ENCODE measurements at places on chromosomes 13 and 19.

GRCh38 chr19:33868076-33868735 is 71.5 kb downstream of the KCTD15 start:
- DNase-seq = no peak

DNA sequence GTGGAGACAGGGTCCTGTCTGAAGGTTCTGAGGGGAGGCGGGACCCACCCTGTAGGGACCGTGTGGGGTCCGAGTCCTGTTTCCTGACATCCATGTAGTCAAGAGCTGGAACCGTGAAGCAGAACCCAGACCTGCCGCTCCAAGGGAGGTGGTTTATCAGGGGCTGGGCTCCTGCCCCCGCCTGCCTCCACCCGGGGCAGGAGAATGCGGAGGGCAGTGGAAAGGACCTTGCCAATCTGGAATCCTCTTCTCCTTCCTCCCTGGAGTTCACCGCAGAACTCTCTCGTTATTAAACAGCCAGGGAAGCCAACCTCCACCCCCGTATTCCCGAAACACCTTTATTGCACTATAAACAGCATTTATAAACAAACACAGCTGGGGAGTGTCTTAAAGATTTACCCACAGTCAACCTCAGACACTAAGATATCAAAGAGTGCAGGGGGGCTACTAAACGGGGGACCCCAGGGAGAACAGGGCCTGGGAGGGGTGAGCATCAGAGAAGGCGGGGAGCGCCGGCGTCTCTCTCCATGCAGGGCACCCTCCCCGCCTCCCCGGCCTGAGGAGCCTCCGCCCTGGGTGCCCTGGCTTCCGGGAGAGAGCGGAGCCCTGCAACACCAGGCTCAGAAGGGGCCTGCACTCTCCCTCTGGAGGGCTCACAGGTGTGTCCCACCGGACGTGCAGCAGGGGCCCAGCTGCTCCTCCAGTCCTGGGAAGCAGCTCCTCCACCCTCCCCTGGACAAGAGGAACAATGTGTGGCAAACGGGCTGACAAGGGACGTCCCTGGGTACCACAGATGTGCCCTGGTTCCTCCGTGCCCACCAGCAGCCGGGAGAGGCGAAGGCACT is 3.6 kb downstream of the C2CD4C start:
- no peak for DNase-seq

DNA sequence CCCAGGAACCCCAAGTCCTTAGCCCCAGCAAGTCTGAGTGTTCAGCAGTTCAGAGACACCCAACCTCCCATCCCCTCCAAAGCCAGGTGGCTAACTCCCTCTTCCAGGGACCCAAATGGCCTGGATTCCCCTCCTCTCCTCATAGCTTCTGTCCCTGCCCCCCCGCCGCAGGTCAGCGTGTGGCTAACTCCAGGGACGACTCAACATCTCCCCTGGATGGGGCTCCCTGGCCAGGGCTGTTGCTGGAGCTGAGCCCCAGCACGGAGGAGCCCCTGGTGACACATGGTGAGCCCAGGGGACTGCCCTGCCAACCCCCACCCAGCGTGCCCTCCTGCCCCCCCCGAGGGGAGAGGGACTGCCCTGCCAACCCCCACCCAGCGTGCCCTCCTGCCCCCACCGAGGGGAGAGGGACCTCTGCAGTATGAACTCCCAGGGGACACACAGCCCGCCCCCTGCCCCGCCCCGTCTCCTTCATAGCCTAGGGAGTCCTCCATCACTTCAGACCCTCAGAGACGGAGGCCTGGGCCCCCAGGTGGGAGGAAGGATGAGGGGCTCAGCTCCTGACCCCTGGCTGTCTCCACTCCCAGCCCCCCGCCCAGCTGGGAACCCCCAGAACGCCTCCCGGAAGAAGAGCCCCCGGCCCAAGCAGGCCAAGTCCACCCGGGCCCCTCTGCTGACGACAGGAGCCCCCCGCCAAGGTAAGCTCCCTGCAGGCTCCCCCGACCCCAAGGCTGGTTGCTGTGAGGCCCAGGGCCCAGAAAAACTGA is 1.7 kb downstream of the SSC5D start:
- DNase-seq = no peak

GRCh38 chr13:34108410-34108809 is 290.5 kb downstream of the RFC3 start:
- no peak for DNase-seq

DNA sequence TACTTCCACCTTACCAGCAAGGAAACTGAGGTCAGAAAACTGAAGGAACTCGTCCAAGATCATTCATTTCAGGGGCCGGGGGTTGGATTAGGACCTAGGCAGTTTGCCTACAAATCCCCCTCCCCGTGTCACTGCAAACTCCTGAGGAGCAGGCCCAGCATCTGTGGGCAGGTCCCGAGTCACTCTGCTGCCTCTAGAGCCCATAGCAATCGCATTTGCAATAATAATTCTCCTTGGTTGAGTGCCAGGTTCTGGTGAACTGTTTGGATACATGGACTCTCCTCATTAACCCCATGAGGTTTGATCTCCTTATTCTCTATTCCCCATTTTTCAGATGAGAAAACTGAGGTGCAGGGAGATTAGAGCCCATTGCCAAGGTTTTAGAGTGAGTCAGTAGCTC is 903 bp downstream of the PIN1 start:
- no peak for DNase-seq

DNA sequence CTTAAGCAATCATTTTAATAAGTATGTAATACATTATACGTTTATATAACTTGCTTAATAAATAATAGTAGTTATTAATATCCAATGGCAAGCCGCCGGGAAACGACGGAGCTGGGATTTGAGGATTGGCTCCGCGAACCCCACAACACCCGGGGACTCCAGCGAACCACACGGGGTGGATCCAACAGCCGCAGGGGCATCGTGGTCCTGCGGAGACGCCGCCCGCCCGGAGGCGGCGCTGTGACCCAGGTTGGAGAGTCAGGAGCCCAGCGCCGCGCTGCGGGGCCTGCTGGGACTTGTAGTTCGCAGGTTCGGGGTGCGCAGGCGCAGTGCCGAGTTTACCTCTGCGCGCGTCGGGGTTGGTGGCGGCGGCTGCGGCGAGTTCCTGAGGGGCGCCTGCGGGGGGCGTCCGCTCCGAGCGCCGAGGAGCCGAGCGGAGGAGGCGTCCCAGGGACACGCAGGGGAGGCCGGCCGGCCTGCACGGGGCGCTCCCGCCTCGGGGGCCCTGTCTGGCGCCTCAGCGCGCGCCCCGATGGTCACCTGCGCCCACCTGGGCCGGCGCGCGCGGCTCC is at the start of gene ZNF554:
TSS of gene ZNF554 (plus strand) at position 329 of the 572 bp plus-strand sequence. CDS start at position 533, 204 bp downstream.
- DNase-seq = peak; percentile 98

DNA sequence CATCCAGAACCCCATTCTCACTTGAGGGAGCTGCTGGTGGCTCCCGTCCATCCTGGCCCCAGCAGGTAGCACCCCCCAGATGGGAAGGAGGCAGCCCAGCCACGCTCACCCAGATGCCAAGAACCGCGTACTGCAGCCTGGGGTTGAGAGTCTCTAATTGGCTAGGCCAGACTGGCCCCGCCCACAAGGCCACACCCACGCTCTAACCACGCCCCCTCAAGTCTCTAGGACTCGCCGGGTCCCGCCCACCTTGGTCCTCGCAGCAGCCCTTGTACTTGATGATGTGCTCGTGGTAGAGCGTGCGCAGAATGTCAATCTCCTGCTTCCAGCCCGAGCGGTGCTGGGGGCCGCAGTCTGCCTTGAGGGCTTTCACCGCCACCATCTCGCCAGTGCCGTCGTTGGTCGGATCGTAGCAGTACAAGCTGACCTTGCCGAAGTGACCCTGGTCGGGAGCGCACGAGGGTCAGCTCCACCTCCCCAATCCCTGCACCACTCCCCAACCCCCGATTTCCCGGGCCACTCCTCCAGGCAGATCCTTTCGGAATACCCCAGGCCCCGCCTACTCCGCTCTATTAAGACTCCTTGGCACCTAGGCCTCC is 14.5 kb upstream of the ICAM3 start:
- DNase-seq = no peak

GRCh38 chr19:16340092-16340491 is 15.5 kb downstream of the KLF2 start:
- DNase-seq = no peak

DNA sequence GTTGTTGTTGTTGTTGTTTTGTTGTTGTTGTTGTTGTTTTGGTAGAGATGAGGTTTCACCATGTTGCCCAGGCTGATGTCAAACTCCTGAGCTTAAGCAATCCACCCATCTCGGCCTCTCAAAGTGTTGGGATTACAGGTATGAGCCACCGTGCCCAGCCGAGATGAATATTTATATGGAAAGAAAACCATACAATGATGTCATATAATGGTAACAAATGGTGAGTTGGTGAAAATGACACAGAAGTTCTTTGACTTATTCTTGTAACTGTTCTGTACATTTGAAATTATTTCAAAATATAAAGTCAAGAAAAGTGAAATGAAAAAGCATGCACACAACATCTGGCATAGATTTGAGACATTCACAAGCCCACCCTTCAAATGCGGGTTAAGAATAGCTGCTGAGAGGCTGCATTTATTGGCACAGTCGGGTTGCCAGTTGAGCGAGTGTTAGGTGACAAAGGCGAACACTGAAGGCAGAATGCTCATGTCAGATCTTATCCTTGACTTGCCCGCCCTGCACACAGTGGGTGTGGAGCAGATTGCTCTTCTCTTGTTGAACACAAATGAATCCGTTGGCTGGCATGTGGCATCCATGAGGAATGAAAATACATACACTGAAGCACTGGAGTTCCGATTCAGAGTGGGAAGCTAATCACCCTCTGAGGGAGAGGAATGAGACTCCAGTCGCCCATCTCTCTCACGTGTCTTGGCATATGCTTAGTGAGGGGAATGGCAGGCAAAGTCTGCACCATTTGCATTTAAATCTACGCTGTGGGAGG is 15.8 kb upstream of the UBE2S start:
- no peak for DNase-seq

DNA sequence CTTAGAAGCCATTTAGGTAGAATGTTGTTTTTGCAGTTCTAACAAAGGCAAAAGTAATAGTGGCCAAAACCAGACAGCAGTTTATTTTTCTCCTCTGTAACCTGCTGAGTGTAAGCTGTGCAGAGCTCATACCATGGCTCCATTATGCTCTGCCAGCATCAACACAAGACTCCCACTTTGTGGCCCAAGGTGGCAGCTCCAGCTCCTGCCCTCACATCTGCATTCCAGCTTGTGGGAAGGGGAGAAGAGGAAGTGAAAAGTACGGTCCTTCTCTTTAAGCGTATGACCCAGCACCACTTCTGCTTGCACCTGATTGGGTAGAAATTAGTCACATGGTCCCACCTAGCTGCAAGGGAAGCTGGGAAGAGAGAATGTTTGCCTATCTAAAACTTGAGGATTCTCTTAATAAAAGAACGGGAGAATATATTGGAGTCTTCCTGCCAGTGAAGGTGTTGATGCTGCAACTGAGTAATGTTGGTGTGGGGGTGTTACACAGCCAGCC is 19.2 kb downstream of the ADGRE1 start:
- no peak for DNase-seq

DNA sequence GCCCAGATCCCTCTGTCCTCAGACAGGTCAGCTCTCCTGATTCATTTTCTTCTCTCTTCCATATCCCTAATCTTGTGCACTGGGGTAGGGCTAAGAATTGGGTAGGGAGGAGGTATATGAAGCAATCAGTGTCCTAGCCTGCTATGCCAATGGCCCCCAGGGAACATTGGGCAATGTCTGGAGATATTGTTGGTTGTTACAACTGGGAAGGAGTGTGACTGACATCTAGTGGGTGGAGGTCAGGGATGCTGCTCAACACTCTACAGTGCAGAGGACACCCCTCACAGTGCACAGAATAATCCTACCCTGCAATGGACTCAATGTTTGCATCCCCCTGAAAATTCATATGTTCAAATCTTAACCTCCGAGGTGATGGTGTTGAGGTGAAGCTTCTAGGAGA is 57.5 kb downstream of the CPAMD8 start:
- DNase-seq = no peak

- DNase-seq = no peak
These were observed 90.7 kb upstream of the MCF2L start for GRCh38 chr13:112877976-112878955.

DNA sequence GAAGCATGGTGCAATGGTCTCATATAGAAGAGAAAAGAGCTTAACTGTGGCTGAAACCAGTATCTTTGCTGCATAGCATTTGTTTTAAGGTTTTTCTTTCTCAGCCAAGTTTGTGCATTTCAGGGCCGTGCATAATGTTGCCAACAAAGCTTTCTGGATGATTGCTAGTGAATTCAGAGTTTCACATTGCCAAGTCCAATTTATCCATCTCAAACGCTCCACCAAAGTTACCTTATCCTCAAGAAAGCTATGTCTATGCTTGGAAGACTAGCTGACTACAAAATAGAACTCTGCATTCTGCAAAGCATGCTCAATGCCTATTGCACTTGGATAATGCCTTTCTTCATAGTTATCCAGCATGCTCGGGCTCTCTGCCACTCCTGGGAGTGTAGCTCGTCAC is 535.8 kb upstream of the SGCG start:
- no peak for DNase-seq

GRCh38 chr13:49374585-49375290 is 69.1 kb downstream of the CAB39L start:
- DNase-seq = no peak

DNA sequence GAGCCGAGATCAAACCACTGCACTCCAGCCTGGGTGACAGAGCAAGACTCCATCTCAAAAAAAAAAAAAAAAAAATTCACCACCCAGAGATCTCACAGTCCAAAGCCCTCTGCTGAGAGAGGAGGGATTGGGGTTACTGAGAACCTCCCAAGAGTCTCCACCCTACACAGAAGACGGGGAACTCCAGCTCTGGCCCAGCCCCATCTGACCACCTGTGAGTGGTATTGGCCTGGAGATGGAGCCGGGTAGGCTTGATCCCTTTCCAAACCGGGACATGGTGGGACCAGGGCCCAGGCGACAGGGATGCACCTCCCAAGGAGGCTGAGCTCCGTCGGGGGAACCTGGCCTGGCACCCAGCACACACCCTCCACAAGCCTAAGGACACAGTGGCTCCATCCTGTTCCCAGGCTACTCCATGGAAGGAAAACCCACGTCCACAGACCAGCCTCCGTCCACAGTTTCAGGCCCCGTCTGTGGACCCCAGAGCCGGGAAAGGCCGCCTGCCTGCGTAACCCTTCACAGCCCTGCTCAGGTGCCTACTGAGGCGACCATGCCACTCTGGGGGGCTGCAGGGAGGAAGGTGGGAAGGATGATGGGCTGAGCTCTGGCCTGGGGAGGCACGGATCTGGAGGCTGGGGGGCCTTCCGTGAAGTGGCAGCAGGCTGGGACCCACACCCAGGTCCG is 1.8 kb downstream of the TMEM259 start:
- no peak for DNase-seq

GRCh38 chr13:93216122-93216521 is 10.5 kb upstream of the GPC6 start:
- DNase-seq = no peak

DNA sequence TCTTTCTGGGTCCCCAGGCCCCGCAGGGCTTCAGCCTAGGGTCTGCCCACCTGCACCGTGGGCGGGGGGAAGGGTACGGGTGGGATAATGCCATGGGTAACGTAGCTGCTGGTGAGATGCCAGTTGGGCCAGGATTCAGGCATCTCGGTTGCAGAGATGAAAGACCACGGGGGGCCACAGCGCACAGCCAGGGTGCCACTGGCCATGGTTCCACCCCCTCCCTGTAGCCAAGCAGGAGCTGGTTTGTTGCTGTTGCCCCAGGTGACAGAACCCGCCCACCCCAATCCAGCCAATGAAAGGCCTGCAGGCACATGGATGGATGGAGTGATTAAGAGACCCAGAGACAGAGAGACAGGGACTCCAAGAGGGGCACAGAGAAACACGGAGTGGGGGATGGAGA is 1.0 kb upstream of the CGB7 start:
- DNase-seq = no peak

All from stimulated activated CD4-positive, alpha-beta T cell treated with anti-CD3 and anti-CD28 coated beads, Interleukin-1b, Interleukin-23, amount 100 ng/mL, for 24 hours (primary cell).